ENCODE measurements at places on chromosomes 4 and X.

GRCh38 chr4:175246941-175247340 is 328.8 kb downstream of the ADAM29 start:
- DNase-seq = no peak

DNA sequence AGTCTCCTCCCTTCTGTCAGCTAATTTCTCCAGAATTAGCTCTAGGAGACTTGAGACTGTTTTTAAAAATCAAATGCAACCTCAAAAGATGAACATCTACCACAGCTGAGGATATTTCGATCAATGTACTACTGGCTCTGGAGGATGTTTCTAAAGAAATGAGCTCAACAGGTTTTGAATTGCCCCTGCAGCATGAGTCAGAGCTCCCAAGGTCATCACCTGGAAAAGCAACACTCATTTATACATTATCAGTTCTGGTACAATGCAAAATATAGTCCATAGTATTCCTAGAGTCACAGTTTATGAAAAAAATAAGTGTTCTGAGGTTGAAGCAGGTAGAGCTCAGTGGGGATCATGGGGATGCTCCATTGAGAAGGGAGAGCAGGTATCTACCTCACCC is 50.8 kb upstream of the MCF2 start:
- DNase-seq = no peak

DNA sequence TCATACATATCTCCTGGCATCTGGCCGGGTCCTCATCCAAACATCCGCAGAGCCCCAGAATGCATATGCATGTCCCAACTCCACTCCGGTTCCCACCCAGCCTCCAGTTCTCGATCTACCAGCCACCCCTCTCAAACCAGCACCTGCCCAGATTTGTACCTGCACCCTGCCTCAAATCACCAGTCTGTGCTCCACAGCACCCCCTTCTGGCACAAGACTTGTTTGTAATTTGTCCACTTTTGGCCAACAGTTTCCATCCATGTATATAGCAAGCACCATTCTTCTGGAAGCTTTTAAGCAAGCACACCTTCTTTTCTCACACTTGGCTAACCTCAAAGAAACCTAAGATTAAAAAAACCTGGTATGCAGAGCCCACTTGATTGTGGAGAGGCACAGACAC is 644.1 kb downstream of the MID1IP1 start:
- peak; percentile 73 for DNase-seq

GRCh38 chrX:111568354-111568753 is 56.9 kb downstream of the SERTM2 start:
- DNase-seq = no peak

GRCh38 chr4:187711586-187711985 is 284.0 kb upstream of the ZFP42 start:
- DNase-seq = no peak

- DNase-seq = no peak
Measured at GRCh38 chr4:123462007-123462406, 65.4 kb downstream of the SPRY1 start.

DNA sequence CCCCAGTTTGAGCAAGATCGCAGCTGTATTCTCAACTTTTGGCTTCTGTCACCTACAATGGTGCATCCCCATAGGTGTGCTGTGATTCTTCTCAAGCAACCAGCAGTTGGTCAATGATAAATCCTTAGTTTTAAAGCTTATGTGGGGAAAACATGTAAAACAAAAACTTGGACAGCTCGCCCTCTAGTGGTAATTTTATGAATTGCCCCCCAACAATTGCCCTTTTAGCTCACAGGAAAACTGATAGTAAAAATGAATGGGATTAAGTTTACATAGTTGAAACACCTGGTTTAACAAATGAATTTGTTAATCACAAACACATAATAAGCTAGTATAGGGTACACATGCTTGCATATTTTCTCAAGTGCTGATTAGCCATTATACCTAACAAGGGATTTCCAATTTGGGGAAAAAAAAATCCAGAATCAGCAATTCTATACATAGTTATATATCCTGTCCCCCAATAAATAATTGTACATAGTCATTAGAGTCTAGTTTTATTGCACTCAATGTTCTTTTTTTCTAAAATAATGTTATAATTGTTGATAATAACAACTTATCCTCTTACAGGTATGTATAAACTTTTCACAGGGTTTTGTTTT is 30.1 kb downstream of the TEX13A start:
- DNase-seq = peak; percentile 2

- no peak for DNase-seq
Measured at GRCh38 chr4:89136525-89136924, 25.2 kb downstream of the TIGD2 start.

DNA sequence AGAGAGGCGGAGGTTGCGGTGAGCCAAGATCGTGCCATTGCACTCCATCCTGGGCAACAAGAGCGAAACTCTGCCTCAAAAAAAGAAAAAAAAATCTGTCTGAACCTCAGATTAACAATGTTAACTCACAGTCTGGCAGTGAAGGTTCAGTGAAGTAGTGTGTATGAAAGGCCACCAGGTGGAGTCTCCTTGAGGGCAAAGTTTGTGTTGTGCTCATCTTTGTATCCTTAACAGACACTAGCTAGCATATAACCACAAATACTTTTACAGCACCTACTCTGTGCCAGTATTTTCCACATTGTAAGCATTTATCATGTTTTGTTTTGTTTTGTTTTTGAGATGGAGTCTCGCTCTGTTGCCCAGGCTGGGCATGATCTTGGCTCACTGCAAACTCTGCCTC is 46.0 kb upstream of the MGST2 start:
- DNase-seq = peak; percentile 10

DNA sequence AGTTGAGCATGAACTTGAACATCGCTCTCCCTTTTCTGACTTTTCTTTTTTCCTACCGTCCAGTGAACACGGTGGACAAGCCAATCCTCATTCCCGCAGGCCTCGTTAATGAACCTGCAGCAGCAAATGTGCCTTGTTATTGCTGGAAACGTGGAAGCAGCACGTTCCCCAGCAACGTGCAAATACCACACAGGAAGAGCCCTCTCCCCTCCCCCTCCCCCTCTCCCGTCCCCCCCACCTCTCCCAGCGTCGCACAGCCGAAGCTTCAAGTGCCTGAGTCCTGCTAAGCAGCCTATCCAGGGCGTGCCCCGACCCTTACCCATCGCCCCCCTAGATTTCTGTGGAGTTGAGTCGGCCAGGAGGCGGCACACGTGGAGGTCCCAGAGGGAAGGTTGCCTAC is 219.9 kb downstream of the BCOR start:
- no peak for DNase-seq

DNA sequence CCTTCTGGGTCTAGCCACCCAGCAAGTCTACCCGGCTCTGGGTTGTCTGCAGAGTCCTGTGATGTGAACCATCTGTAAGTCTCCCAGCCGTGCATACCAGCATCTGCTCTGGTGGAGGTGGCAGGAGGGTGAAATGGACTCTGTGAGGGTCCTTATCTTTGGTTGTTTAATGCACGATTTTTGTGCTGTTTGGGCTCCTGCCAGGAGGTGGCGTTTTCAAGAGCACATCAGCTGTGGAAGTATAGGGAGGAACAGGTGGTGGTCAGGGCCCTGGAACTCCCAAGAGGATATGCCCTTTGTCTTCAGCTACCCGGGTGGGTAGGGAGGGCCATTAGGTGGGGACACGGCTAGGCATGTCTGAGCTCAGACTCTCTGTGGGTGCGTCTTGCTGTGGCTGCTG is 66.5 kb upstream of the ZFP42 start:
- DNase-seq = no peak

- DNase-seq = no peak
Measured at GRCh38 chr4:36747277-36748129, 466.1 kb downstream of the DTHD1 start.

- DNase-seq = no peak
Measured at GRCh38 chrX:41875142-41875541, 48.2 kb downstream of the CASK start.

GRCh38 chrX:137848266-137848905 is 282.5 kb downstream of the ZIC3 start:
- no peak for DNase-seq

DNA sequence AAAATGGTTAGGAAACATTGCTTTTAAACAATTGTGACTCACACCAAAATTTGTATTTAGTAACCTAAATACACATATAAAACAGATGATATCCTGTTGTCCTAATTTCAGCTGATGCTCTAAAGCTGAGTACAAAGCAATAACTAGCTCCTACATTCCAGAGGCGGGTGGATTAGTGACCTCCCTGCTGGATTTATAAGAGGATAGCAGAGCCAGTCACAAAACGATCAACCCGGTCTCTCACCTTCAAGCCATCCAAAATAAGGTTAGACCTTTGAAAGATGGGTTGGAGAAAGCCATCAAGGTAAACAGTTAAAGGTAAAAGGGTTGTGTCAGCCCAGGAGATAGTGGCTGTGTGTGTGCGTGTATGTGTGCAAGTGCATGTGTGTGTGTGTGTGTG is 43.2 kb upstream of the SFRP2 start:
- no peak for DNase-seq

- no peak for DNase-seq
Measured at GRCh38 chrX:120311727-120312063, 434 bp upstream of the TMEM255A start.

- DNase-seq = no peak
Measured at GRCh38 chr4:39715788-39716187, 17.9 kb downstream of the UBE2K start.

DNA sequence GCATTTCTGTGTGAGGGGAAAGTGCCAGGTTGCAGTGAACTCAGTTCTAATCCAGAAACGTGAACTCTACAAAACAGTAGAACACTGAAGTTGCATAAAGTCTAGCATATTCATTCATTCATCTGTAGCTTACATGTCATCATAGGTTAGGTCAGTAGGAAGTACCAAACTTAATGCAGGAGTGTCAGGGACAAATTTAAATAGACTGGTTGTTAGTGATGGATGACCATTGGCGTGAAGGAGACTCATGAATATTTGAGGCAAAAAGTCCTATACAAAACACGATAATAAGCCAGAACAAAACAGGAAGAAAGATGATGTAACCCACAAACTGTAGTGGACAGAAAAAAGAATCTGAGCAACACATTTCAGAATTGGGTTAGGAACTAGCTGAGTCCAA is 592.8 kb upstream of the PCDH10 start:
- no peak for DNase-seq

DNA sequence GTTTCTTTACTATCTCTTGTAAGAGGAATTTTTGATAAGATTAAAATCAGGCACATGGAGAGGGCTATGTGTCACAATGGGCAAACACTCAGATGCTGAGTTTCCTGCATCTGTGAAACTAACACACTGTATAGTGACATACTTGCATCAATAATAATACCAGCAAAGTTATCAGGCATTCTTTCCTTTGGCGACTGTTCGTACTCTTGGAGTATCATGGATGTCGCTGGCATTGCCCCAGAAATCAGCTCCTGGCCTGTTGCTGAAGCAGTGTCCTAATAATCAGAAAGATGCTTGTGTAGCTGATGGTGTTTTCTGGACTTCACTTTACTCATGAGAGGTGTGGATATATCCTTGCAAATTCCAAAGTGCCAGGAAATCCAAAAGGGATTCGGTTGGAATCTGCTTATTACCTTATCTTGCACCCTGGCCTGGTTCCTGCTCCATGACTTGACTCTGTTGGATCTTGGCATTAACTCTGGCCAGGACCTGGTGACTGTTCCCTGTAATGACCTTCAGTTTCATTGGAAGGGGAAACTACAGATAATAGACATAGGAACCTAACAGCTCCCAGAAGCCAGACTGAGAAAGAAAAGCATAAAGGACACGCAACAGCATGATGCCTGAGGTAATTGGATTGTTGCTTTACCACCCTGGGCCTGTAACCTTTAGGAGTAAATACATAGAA is 762.5 kb upstream of the GRIA3 start:
- DNase-seq = no peak

GRCh38 chrX:17415242-17415810 is 40.3 kb downstream of the NHS start:
- DNase-seq = no peak

DNA sequence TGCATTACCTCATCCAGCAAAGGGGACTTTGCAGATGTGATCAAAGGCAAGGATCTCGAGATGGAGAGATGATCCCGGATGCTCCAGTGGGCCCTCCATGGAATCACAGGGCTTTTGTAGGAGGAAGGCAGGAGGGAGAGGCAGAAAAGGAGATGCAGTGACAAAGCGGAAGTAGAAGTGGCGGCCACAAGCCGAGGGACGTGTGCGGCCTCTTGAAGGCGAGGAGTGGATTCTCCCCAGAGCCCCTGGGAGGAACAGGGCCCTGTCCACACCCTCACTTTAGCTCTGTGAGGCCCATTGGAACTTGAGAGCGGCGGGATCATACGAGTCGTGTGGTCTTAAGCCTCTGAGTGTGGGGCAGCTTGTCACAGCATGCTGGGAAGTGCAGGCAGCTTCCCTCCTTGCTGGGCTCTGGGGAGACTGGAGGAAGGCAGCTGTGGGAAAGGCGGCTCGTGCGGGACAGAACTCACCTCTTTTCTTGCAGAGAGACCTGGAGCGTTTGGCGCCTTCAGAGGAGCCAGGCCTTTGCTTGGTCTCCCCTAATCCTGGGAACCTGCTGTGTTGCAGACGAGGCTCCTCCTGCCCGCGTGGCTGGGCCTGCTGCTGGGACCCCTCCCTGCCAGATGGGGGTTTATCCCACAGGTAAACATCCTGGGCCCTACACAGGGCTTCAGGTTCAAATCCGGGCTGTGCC is 10.2 kb downstream of the SH3TC1 start:
- DNase-seq = no peak

DNA sequence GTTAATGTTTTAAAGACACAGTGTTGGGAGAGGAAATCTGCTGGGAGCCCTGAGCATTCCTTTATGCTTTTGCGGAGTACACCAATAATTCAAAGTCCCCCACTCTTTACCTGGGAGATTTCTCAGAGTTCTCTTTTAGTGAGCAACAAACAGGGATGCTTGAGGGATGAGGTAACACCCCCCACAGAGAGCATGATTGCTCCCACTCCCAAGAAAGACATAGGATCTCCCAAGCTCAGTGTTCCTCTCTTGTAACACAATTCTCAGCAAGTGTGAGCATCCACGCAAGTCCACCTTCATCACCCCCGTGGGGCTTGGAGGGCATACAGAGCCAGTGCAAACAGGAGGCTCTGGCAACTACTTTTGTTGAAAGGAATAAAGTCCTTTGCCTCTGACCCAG is 36.1 kb downstream of the GSPT2 start:
- DNase-seq = no peak

DNA sequence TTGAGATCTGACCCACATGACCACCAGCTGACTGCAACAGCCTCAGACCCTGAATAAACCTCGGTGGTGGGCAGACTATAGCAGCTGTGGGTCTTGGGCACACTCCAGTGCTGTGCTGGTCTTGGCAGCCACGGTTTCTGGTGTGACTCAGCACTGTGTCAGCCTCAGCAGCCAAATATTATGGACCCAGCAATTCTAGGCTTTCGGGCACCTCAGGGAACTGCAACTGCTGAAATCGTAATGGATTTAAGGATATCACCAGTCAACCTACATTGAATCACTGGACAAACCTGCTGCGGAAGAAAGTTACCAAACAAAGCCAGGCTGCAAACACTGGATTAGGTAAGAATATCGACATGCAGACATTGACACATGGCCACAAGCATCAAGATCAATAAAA is 10.5 kb upstream of the UBE2NL start:
- no peak for DNase-seq

GRCh38 chrX:19659929-19660328 is 144.6 kb upstream of the MAP3K15 start:
- DNase-seq = no peak

- DNase-seq = peak; percentile 53
Measured at GRCh38 chrX:31099536-31100090, 27.8 kb upstream of the FTHL17 start.
